ENCODE measurements at places on chromosomes 5 and 9.

- DNase-seq: no peak
These were observed 64.7 kb upstream of the PRLR start for GRCh38 chr5:35294976-35295375.

DNA sequence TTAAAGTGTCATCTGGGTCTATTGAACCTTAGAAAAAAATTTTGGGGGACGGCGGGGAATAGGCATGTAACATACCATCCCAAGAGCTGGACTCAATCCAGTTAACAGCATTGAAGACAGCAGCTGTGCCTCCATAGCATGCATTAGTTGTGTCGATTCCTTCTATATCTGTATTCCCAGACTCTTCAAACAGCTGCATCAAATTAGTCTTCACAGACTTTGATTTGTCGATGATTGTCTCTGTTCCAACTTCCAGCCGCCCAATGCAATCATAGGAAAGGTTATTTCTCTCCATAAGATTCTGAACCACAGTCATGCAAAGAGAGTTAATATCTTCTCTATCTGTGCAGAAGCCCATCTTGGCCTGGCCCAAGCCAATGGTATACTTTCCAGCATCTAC, 14.8 kb downstream of the HMGCS1 start:
- no peak for DNase-seq

GRCh38 chr9:110951805-110952539, 86.3 kb downstream of the LPAR1 start:
- DNase-seq: no peak

- DNase-seq: no peak
These were observed 216.5 kb upstream of the RAI14 start for GRCh38 chr5:34439601-34440000.

GRCh38 chr5:81852291-81853029, 101.6 kb upstream of the SSBP2 start:
- DNase-seq: peak; percentile 89

- no peak for DNase-seq
These were observed 254.8 kb downstream of the ADGRV1 start for GRCh38 chr5:90813392-90813791.

DNA sequence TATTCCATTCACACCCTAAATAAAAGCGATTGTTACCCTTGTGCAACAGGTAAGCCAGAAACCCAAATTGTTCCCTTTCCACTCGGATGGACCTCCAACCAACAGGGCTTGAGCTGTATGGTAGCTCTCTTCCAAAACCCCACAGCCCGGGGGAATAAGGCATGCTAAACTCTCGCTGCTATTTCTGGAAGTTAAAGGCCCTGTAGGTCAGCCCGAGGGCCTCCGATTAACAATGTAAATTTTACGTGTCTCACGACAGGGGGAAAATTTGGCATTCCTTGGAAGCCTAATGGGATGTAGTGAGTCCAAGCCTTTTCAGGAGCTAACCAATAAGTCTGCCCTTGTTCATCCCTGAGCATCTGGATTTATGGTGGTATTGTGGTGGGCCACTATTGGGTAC, 26.0 kb downstream of the CNOT8 start:
- no peak for DNase-seq

- no peak for DNase-seq
These were observed 23.0 kb downstream of the SPARC start for GRCh38 chr5:151663617-151664293.

GRCh38 chr5:101271416-101271815, 368.3 kb upstream of the ST8SIA4 start:
- no peak for DNase-seq

DNA sequence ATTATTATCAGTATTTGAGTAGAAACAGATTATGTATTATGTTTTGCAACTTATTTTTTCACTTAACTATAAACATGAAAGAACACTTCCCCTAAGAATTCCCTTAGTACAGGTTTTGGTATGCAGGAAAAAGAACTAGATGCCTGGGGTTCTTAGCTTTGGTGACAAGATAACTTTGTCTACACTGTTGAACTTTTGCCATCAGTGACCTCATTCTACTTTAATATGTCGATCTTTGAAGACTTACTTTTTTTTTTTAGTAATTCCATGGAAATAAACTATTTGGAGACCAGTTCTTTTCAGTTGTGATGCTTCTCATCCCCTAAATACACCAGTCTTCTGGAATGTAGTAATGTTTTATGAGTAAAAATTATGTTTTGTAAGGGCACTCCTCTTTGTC, 34.3 kb downstream of the ZNF462 start:
- DNase-seq: no peak

DNA sequence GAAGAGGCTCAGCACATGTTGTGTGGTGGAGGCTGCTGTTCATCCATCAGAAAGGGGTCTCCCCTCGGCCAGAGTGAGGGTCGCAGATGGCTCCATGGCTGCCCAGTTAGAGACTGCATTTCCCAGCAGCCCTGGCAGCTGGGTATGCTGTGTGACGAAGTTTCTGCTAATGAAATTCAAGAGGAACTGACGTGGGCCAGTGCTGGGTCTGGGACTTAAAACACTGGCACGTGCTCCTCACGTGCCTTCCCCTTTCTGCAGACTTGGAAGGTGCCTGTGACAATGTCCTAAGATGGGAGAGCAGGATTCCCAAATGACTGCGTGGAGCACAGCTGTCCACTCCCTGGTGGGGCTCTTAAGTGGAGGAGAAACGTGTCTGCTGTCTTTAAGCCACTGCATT, 114.5 kb upstream of the RAPGEF1 start:
- DNase-seq: no peak

- DNase-seq: no peak
These were observed 408.4 kb downstream of the ZNF608 start for GRCh38 chr5:124337996-124338395.

DNA sequence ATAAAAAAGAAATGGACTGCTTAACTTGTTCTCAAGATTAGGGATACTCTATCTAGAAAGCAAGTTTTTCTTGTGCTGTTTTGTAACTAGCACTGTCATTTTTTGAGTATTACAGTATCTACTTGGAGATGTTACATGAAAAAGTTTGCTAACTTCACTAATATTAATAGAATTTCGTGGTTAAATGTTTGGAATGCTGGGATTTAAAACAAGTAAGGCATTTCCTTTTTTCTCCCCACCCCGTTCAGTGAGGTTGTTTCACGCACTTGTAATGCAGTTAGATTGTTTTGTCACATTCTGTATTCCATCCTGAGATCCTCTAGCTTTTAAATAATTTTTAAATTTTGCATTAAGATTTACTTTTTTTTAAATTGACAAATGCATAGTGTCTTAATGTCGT, 20.0 kb upstream of the TEK start:
- DNase-seq: no peak

GRCh38 chr5:136164226-136164625, 28.7 kb downstream of the SMIM32 start:
- no peak for DNase-seq

DNA sequence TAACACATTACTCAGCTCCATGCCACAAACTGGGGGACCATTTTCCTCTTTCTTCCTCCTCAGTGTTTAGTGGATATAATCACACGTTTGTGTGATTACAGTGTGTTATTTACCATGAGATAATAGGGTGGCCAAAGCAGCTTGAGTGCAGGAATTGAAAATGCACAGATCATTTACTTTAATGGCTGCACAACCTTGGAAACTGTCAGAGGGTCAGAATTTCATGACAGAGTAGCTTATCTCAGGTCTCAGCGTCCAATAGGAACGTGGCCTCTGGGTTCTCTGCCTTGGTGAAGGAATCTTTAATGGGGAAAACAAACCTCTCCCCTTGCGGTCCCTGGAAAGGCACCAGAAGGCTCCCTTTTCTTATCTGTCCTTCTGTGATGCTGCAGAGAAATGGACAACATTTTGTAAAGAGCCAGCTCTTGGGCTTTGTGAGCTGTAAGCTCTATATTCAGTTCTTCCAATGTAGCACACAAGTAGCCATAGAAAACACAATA, 87.4 kb upstream of the CD180 start:
- no peak for DNase-seq

- no peak for DNase-seq
These were observed 45.6 kb downstream of the IRX2 start for GRCh38 chr5:2705861-2706260.

DNA sequence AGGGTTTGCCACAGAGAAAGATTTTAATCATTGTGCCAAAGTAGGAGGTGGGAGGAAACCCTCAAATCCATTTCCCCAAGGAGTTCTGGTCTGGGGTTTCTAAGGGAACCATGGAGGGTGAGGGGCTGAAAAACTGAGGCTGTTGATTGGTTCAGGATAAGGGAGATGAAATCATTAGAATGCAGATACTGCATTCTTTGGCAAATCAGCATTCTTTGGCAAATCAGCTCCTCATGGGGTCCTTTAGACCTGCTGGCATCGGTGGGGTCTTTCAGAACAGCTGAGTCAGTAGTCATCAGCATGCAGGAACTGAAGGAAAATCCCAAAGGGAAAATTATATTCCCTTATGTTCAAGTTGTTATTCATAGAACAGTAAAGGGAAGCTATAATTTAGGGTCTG, 585.5 kb downstream of the ISL1 start:
- DNase-seq: no peak

GRCh38 chr5:69454460-69455249, 37.9 kb upstream of the OCLN start:
- DNase-seq: no peak

- no peak for DNase-seq
These were observed 188.9 kb upstream of the RPS23 start for GRCh38 chr5:82466986-82467561.

DNA sequence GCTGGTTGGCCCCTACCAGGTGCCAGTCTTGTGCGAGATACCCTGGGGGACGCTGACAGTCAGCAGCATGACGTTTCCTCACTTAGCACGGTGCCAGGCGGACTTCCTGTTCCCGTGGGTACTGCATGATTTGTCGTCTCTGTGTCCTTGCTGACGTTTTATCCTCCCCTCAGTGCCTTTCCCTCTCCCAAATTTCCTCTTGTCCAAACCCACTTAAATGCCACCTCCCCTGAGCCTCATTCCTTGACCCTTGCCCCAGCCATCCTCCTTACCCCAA, 60.6 kb upstream of the SAP30L start:
- DNase-seq: peak; percentile 92

DNA sequence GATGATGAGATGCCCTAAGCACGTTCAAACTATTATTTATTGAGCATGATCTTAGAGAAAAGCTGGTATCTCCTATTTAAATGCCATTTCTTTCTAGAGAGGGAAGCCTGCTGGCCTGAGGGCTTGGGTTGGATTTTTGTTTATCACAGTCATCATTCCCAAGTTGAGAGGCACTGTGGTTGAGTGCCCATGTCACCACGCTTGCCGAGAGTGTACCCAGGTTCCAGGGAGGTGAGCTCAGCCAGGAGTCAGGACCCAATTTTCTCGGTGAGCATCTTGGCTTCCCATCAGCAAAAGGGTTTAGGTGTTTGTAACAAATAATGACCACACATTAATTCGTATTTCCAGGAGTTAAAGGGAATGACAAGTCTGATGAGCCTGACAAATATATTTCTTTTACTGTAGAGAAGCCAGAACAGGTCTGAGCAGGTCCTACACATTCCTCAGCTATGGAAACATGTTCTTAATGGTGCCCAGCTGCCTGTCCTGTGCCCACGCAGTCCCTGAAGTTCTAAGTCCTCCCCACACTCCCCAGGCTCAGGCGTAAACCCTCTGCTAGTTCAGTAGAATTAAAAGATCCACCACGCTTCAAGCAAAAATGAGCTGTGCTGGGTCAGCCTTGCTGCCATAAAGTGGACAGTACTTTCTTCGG, 258.9 kb upstream of the IRX2 start:
- no peak for DNase-seq

- DNase-seq: no peak
These were observed 43.2 kb downstream of the TMEM167A start for GRCh38 chr5:83034036-83034435.

DNA sequence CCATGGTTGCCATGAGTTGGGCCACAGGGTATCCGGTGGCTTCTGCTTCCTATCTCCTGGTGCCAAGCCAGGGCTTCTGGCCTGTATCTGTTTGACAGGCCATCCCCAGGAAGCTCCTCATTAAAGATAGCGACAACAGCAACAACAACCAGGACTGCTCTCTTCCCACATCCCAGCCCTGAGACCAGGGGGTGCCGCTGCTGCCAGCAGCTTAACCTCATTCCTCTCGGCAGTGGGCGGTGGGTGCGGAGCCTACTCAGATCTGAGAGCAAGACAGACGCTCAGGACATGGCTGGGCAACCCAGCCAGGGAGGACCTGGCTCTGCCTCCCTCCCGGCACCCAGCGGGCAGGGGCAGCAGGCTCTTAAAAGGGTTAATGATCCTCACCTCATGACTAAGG, 98.3 kb downstream of the PSD2 start:
- DNase-seq: no peak

- DNase-seq: no peak
These were observed 38.6 kb upstream of the SRP19 start for GRCh38 chr5:112822456-112822855.

DNA sequence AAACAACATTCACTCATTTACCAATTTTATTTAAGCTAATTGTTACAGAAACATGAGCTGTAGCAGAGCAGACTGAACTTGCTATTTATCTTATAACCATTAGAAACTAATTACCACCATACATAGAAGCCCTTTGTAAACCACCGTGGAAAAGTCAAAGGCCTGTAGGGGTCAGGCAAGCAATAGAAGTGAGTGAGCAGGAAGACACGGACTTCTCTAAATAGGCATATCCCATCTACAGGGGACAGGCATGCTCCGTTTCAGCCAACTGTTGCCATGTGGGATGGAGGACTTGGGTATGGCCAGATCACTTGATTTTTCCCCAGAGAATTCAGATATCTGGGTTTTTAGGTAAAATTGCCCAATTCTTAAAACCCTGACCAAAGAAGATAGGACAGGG, 44.8 kb downstream of the PRRC1 start:
- DNase-seq: no peak

GRCh38 chr9:128706671-128707381, 4.5 kb downstream of the PKN3 start:
- DNase-seq: peak; percentile 66

GRCh38 chr5:173201636-173202265, 33.3 kb downstream of the NKX2-5 start:
- DNase-seq: no peak

GRCh38 chr5:170168797-170169196, 63.1 kb downstream of the FOXI1 start:
- DNase-seq: no peak

- no peak for DNase-seq
These were observed 17.9 kb upstream of the TRIO start for GRCh38 chr5:14125262-14125661.

DNA sequence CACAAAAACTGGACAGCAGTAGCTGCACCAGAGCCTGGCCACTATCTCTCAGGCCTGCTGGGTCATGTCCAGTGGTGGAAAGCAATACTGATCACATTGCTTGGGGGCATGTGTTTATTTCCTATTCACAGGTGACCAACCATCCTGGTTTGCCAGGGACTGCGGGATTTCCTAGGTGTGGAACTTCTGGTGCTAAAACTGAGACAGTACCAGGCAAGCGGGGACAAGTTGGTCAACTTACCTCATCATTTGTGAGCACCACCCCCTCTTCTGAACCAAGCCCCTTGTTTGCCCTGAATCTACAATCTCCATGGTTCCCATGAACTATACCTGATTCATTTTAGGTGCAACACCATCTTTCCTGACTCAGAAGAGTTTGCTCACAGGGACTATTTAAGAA, 81.3 kb downstream of the TNC start:
- no peak for DNase-seq

GRCh38 chr5:14809369-14810155, 62.0 kb downstream of the ANKH start:
- DNase-seq: peak; percentile 81

- no peak for DNase-seq
These were observed 1073.5 kb downstream of the MAT2B start for GRCh38 chr5:164578911-164579310.
